ENCODE measurements at places on chromosomes 7 and 10. TPM values are rescaled to one million over a fixed set of nuclear protein-coding genes. Genes with fewer than 3 reads are reported as not detected.

Gene TMEM225B
- 1.4 TPM for total RNA-seq

Gene CTAGE6
- total RNA-seq: 0.08 TPM

Gene GPR22
- not detected for total RNA-seq

Gene CELF2
- total RNA-seq: 77.0 TPM

Gene LRRN3
- total RNA-seq: 26.9 TPM

Gene MRLN
- 432 TPM for total RNA-seq

Gene GBX1
- not detected for total RNA-seq

Gene DGKB
- total RNA-seq: 3.7 TPM

Gene CAMK2B
- total RNA-seq: 31.8 TPM

Gene ADRB1
- total RNA-seq: 0.67 TPM

Gene RTKN2
- total RNA-seq: 5.4 TPM

Gene SORBS1
- total RNA-seq: 112 TPM

Gene CFAP43
- total RNA-seq: not detected

Gene LIPM
- total RNA-seq: not detected

Gene SORCS1
- not detected for total RNA-seq

Gene FKBP6
- 0.11 TPM for total RNA-seq

Gene ODAD2
- 0.16 TPM for total RNA-seq

Gene CYP3A5
- not detected for total RNA-seq

Gene MYH16
- total RNA-seq: not detected

Gene ZNF425
- total RNA-seq: 6.7 TPM

Gene PNLIPRP3
- 0.56 TPM for total RNA-seq

Gene USP6NL
- 6.0 TPM for total RNA-seq

Gene CCT6A
- 369 TPM for total RNA-seq

Gene PCLO
- total RNA-seq: 1.4 TPM

Gene VGF
- total RNA-seq: not detected

Gene CCL26
- not detected for total RNA-seq

Gene LANCL2
- 28.5 TPM for total RNA-seq

Gene OPN4
- total RNA-seq: not detected

Gene SLC39A12
- not detected for total RNA-seq

Gene COL13A1
- 17.3 TPM for total RNA-seq

Gene TMEM139
- 0.29 TPM for total RNA-seq

Gene SYPL1
- 72.0 TPM for total RNA-seq

Gene ANLN
- total RNA-seq: 37.0 TPM

Gene SEMA3A
- total RNA-seq: 4.4 TPM

Gene PKD2L1
- total RNA-seq: 0.13 TPM

Gene ABLIM1
- total RNA-seq: 21.2 TPM

Gene TUBB8
- total RNA-seq: not detected

Gene ARHGEF35
- 0.21 TPM for total RNA-seq

Gene STEAP1B
- 0.99 TPM for total RNA-seq
